SJCRH30 (cell line): ENCODE measurements at places on chromosomes 6 and 20. TPM values are rescaled to one million over a fixed set of nuclear protein-coding genes. Genes with fewer than 3 reads are reported as not detected.

The SLA2 gene
- total RNA-seq, result 0.06 TPM in 1 of 2 replicates, not detected in the other

The TFAP2B gene
- 14.0 and 16.7 TPM in 2 replicates for total RNA-seq

- DNase-seq, result no peak
- no peaks in the 10 kb centered on the region for H3K36me3 ChIP-seq
- no peaks in the 10 kb centered on the region for H3K27me3 ChIP-seq
- H3K4me1 ChIP-seq, result no peaks in the 10 kb centered on the region
- H3K27ac ChIP-seq, result no peak overlapping the region
- H3K4me3 ChIP-seq, result no peak overlapping the region
These were observed 80.2 kb downstream of the PLCB1 start for GRCh38 chr20:8212286-8212685.

The APOBEC2 gene
- total RNA-seq, result 7.0 and 7.7 TPM in 2 replicates
